ENCODE measurements at places on chromosomes 3 and 15. TPM values are rescaled to one million over a fixed set of nuclear protein-coding genes. Genes with fewer than 3 reads are reported as not detected.
A peak's percentile ranks its signal among the peaks of the same experiment; 100 is the strongest.

The CFAP20DC gene
- 2.7 TPM for total RNA-seq

The NPHP3 gene
- total RNA-seq: 11.8 TPM

The NTRK3 gene
- total RNA-seq: 0.88 TPM

The MESP2 gene
- 0.30 TPM for total RNA-seq

The PLA2G4E gene
- not detected for total RNA-seq

The TGM4 gene
- not detected for total RNA-seq

The CTXN2 gene
- total RNA-seq: 0.05 TPM

The PARP15 gene
- total RNA-seq: 7.8 TPM

The PRTG gene
- not detected for total RNA-seq

GRCh38 chr3:161598639-161599038 is 102.0 kb downstream of the OTOL1 start:
- no peak for DNase-seq

GRCh38 chr3:49120438-49121131 is at the start of gene USP19:
Gene USP19 (minus strand): TSS chr3:49120823. CDS start chr3:49119145, 1,678 bp downstream.
- DNase-seq: peak; percentile 97

DNA sequence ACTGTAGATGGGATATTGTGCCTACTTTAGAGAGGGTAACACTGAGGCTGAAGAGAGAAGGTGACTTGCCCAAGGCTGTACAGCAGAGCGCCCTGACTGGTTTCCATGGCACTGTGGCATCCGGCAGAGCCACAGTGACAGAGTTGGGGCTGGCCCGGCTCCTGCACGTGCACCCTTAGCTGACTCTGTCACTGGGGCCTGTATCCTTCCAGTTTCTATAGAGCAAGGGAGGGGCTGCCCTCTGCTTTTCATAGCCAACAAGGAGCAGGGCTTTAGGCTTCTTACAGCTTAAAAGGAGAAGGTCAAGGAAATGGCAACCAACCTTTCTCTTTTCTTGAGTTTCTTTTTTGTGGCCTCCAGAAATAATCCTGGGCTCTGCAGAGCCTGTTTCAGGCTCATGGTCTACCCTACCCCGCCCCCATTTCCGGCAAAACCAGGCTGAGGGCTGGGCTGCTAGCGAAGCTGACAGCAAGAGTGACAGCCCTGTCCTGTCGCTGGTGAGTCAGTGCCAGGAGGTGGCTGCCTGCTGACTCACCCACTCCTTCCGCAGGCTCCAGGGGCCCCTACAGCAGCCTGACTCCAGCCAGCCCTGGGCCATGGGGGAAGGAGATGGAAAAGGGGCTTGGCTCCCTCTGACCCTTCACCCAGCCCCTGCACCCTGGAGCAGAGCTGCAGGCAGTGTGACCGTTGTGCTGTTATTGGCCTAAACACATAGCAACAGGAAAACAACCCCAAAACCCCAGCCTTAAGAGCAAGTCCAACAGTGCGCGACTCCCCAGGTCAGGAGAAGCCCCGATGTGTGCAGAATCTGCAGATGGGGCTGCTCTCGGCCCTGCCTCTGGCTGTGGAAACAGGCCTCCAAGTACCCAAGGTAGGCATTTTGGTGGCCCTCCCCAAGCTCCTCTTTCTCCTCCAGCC is 29.8 kb downstream of the SLC6A6 start:
- peak; percentile 97 for DNase-seq

DNA sequence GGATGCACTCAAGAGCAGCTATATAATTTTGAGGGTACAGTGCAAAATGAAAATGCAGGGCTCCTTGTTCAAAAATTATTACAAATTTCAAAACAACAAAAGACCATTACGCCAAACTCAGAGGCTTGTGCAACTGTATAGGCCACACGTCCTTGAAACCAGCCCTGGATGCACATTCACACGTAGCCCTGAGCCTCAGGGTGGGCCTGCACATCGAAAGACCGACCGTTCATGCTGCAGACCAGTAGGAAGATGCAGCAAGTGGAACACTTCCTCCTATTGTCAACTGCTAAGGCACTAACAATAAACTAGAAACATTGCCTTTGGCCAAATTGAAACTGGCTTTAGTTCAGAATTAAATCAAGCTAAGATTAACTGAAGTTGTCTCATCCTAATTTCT is 174.7 kb downstream of the SHOX2 start:
- DNase-seq: no peak

DNA sequence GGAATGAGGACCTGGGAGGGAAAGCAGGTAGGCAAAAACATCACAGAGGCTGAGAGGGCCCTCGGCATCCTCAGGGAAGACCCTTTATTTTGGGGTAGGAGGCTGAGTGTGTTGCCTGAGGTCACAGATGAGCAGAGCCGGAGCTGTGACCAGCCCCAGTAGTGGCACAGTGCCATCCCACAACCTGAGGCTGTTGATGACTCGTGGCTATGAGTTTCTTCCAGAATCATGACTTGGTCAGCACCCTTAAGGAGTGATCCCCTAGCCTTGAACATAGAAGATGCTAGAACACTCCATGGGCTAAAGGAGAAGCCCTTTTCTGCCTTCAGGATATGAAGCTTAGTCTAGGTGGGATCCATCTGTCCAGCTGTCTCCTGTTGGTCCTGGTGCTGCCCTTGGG is 19.5 kb upstream of the CXCR6 start:
- no peak for DNase-seq

GRCh38 chr3:52388348-52388821 is 56.5 kb downstream of the SEMA3G start:
- DNase-seq: no peak

- peak; percentile 64 for DNase-seq
Observed at GRCh38 chr15:77012868-77013267, 17.9 kb downstream of the PSTPIP1 start.

- DNase-seq: no peak
Observed at GRCh38 chr3:165746874-165747273, 90.3 kb downstream of the BCHE start.

DNA sequence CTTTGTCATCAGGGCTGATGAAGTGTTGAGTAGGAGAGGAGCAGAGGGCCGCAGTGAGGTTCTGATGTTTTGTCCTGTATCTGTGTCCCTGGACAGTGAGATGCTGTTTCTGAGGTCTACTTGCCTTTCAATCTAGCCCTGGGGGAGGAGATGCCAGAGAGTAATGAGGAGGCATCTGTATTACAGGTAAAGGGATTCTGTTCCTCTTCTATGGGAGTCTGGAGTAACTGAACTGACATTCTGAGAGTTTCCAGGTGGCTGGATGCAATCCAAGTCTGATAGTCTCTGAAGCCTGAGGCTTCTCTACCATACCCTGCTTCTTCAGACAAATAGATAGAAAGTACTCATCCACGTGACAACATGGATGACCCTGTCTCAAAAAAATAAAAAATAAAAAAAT is 60.9 kb downstream of the IL12A start:
- DNase-seq: no peak

DNA sequence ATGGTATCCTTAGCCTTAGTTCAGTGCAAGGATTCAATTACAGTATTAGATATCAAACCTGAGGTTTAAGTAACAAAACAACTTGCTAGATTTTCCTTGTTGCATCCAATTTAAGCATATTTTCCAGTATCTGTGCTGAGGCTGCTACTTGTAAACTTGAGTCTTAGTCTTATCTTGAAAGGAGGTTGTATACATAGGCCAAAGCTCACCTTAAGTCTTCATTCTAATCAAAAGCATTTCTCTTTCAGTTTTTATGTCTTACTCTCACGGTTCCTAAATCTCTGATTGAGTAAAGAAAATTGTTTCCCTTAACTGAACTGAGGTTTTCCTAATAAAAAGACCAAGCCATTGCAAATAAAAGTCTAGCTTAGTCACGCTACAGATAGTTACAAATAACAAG is 52.6 kb downstream of the U2SURP start:
- DNase-seq: no peak

DNA sequence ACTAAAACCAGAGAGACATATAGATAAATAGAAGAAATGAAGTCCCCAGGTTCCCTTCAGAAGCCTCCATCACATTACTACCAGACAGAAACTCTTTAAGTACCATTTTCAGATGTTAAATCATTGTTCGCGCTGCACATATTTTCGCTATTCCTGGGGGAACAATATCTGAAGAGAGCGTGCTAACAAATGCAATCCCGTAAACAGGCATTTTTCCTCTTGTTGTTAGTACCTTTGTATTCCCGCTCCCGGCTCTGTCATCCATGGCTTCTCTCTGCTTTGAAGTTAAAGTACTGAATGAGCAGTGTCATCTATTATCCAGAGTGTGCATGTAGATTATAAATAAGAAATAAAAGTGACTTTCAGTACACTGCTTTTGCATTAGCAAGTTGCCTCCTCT is 412.3 kb downstream of the FOXP1 start:
- no peak for DNase-seq

GRCh38 chr3:38124324-38125122 is 12.4 kb downstream of the ACAA1 start:
- DNase-seq: no peak

DNA sequence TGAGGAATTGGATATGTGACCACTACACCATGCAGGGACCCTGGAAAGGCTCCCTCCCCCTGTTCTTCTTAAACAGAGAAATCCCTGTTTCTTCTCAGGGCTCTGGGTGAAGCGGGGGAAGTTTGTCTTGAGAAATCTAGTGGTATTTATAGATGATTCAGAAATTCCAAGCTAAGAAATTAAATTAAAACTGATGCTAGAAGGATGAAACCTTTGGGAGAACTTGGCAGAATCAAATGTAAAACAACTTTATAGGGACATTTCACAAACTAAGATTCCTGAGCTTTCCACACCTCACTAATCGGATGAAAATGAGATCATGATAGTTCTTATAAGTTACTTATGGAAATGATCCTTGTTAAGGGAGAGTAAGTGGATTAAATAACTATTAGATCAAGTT is 54.2 kb downstream of the FBXL2 start:
- DNase-seq: no peak

GRCh38 chr15:51310064-51310463 is 28.3 kb downstream of the CYP19A1 start:
- no peak for DNase-seq

DNA sequence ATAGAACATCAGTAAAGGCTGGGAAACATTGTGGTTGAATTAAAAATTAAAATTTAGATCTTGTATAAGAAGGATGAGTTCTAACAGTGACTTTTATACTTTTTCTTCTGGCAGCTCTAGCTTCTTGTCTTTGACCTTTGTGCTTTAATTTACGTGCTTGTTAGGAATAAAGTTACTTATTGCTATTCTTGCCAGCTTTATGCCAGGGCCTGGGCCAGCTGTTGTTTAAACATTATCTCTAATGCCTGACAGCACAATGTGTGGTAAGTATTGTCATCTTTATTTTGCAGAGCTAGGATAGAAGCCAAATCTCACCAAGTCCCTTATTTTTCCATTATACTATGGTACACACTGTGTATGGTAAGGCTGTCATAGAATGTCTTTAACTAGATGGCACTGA is 766.7 kb upstream of the GOLIM4 start:
- no peak for DNase-seq

GRCh38 chr3:38543586-38543985 is 47.4 kb downstream of the EXOG start:
- DNase-seq: no peak

DNA sequence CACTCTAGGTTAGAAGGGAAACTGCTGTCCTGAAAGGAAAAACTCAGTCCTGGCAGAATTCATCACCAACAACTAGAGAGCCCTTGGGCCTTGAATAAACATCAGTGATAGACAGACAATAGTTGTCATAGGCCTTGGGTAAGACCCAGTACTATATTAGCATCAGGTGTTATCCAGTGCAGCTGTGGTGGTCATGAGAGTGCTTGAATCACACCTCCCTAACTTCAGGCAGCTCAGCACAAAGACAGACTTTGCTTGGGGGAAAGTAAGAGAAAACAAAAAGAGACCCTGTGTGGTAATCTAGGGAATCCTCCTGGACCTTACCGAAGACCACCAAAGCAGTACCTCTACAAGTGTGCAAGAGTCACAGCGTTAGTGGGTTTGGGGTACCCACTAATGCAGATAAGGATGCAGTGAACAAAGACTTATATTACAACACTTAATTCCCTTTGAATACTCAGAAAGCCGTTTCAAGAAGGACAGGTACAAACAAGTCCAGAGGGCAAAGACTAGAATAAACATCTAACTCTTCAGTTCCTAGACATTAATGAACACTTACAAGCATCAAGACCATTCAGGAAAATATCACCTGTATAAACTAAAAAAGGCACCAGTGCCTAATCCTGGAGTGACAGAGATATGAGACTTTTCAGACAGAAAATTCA is 332.3 kb upstream of the EPHA3 start:
- DNase-seq: no peak

DNA sequence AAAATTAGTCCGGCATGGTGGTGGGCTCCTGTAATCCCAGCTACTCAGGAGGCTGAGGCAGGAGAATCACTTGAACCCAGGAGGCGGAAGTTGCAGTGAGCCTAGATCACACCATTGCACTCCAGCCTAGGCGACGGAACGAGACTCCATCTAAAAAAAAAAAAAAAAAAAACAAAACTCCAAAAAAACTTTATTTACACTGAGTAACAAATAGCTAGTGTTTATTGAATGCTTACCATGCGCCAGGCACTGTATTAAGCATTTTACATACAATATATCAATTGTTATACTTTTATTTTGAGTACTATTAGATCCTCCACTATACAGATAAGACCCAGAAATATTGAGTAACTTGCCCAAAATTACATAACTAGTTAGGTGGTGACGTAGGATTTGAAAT is 17.4 kb upstream of the ARIH1 start:
- no peak for DNase-seq

Data from activated CD4-positive, alpha-beta T cell treated with anti-CD3 and anti-CD28 coated beads for 36 hours (primary cell).